ENCODE measurements at places on chromosomes 11 and 22.

DNA sequence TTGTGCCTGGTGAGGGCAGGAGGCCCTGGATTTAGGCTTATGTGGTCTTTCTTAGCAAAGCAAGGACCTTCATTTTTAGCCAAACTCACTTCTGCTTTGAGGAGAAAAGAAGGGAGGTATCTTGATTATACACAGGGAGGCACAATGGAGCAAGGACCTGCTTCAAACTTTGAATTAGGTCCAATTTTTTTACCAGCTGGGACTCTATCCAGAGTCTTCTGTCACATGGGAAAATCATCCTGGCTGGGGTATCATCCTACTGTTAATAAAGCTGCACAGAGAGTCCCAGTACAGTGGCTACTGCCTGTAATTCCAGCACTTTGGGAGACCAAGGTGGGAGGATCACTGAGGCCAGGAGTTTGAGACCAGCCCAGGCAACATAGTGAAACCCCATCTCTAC, 87.8 kb downstream of the CWC15 start:
- DNase-seq: no peak

DNA sequence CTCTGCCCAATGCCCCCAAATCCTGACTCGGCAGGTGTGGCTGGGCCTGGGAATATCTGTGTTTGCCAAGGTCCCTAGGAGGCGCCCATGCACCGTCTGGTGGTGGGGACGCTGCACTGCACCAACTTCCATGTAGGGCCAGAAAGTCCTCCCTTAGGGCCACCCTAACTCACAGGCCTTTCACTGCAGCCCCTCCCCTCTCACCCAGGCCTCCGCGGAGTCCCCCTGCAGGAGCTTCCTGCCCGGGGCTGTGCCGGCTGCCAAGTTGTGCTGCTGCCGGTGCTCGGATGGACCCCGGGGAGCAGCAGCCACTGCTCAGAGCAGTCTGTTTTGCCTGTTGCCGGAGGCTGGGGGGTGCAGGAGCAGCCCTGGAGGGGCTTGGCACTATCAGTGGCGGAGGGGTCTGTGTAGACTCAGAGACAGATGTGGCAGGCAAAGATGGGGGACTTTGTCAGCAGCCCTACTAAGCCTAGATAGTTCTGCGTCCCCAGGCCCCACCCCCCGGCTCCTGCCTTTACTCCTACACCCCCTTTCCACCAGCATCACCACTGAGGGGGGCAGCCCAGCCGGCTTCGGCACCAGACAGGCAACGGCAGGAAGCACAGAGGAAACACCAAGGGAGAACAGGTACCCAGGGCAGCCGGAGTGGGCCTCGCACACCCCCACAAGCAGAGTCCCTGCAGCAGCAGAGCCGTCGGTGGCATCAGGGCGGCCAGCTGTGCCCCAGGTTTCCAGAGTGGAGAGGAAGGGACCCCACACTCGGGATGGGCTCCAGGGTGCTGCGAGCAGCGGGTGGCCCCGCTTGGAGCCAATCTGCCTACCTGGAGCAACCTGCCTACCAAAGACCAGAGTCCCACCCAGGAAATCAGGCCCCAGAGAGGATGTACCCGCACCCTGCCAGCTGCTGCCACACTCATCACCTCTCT, 124.3 kb downstream of the TRIM29 start:
- no peak for DNase-seq

DNA sequence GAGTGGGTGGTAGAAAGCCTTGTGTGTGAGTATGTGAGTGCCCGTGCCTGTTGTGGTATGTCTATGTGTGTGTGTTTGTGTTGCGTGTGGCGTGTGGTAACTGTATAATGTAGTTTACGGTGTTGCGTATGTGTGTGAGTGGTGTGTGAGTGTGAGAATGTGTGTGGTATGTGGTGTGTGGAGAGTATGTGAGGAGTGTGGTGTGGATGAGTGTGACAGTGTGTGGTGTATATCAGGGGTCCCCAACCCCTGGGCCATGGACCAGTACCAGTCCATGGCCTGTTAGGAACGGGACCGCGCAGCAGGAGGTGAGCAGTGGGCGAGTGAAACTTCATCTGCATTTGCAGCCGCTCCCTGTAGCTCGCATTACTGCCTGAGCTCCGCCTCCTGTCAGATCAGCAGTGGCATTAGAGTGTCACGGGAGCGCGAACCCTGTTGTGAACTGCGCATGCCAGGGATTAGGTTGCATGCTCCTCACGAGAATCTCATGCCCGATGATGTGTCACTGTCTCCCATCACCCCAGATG, 5.7 kb downstream of the UPK3A start:
- no peak for DNase-seq

DNA sequence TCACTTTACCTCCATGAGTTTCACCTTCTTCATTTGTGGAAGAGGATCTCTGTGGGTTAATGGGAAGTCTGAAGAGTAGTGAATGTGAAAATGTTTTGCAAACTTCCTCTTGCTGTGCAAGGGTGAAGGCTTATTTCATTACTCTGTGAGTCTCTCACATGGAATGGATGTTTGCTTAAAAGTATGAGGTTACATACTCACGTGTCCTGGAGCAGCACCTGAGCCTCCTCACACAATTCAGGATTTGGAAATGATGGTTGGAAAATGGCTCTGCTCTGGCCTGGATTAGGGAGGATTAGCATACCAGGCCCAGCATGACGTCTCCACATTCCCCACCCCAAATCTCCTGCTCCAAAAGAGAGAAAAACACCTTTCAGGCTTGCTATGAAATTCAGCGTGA, 4.8 kb downstream of the GRAMD1B start:
- no peak for DNase-seq

- peak; percentile 36 for DNase-seq
Observed at GRCh38 chr22:38315823-38316363, 1.3 kb downstream of the CSNK1E start.

Measured in naive B cell (primary cell).